ENCODE measurements at places on chromosomes 4 and X.

GRCh38 chr4:26819478-26820095 lies 41.1 kb upstream of the STIM2 start:
- DNase-seq, result no peak

DNA sequence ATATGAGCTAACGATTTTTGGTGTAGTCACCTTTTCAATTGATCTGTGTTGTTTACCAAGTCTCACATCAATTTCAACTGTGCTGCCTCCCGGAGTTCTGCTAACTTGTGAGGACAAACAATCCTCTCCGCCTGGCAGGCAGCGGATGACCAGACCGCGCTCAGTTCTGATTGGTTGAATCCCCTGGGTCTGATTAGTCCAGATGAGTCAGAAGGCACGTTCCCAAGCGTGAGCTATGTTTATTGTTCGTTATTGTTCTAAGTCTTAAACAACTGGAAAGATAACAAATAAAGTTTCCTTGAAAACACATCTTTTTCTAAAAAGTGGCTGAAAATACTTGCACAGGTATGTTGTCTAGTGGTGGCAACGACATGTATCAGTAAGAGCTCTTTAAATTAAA lies 37.9 kb upstream of the TRPC3 start:
- DNase-seq, result no peak

DNA sequence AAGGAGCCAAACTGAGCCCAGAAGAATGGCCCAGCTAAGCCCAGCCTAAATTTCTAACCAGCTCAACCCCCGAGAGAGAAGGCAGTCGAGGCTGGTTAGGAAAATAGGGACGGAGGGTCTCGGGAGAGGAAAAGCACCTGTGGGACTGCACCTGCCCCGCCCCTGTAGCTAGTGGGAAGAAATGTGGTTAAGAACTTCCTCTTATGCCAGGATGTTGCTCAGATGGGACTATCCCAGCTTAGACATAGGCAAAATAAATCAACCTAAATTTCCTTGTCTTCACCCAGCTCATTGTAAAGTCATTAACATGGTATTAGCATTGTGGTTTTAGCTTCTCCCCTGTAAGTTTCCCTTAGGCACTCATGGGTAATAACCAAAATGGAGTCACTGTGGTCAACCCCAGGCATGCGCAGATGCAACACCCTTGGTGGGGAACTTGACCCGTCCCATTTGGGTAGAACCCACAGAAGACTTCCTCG lies 86.8 kb downstream of the ZNF718 start:
- DNase-seq, result no peak

DNA sequence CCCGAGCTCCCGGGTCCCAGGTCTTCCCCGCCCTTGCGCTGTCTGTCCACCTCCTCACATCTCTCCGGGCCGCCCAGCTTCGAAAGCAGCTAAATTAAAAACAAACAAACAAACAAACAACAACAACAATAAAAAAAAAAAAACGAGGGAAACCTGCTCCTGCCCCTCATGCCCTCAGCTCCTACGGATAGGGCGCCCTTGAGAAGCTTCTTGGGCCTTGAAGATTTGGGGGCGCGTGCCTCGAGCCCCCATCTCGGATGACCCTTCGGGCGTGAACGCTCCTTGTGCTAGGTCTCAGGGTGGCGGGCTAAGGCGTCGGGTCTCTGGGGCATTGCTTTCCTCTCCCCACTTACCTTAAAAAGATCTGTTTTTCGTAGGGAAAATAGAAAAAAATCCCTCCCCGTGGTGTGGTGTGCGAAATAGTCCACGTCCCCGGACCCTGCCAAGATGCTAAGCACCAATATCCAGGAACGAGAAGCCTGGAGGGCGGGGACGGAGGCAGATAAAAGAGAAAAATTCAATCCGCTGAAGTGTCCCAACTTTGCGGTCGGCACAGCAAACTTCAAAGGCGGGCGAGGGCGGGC lies 603 bp downstream of the NDNF start:
- DNase-seq, result no peak

DNA sequence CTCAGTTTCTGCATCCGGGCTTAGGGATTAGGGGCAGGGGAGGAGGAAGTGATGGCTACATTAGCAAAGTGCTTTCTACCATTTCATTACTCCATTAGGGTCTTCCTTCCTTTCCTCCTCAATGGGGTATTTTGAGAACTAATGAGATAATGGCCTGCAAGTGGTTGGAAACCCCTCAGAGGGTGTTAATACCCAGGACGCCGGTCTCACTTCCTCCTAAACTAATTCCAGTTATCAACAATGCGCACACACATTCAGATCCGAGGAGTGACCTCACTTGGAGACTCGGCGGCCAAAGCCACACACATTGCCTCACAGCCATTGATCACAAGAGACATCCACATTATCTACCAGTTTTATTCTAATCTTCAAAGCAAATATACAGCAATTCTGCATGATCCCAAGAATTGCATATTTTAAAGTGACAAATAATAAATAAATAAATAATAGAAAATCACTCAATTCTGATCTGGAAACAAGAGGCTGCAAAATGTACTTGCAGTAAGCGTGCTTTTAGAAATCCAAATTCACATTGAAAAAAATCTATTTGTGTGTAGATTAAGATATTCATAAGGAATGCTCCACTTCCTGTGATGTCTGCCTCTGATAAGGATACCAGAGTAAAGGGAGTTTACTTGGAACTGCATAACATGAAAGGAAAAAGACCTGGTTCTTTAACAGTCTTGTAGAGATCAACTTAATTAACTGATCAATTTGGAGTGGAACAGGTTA lies 329.1 kb downstream of the FBXW7 start:
- DNase-seq, result no peak

- DNase-seq, result no peak
These were observed 105.2 kb upstream of the GATB start for GRCh38 chr4:151865744-151866591.

- no peak for DNase-seq
These were observed 22.7 kb upstream of the SRD5A3 start for GRCh38 chr4:55323375-55323774.

DNA sequence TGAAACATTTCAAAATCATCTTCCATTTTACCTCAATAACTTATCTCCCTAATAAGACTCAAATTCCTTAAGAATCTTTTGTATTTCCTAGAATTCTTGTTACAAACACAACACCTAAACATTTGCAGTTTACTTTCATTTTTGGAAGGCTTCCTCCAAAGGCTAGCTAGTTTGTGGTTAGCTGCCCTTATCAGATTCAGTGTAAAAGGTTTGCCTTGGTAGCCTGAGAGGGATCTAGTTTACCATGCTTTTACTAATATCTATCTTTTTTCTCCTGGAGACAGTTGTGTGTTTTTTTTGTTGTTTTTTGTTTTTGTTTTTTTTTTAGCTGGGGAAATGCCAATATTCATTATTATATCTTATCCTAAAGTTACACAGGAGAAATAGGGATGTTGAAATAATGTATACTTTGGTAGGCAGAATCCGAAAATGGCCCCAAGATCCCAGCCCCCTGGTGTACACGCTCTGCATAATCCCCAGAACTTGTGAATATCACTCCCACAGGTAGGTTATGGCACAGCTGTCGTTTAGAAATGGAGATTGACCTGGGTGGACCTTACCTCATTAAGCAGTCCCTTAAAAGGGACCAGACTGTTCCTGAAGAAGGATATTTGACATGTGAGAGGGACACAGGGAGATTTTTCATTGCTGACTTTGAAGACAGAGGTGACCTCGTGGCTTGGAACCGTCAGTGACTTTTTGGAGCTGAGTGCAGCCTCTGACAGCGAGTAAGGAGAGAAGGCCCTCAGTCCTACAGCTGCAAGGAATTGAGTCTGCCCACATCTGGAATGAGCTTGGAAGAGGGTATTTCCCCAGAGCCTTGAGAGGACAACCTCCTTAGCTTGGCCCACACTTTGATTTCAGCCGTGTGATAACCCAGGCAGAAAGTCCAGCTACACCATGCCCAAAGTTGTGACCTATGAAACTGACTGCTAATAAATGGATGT lies 33.4 kb downstream of the SEPTIN11 start:
- no peak for DNase-seq

- no peak for DNase-seq
These were observed 71.0 kb downstream of the MTHFD2L start for GRCh38 chr4:74228691-74229640.

DNA sequence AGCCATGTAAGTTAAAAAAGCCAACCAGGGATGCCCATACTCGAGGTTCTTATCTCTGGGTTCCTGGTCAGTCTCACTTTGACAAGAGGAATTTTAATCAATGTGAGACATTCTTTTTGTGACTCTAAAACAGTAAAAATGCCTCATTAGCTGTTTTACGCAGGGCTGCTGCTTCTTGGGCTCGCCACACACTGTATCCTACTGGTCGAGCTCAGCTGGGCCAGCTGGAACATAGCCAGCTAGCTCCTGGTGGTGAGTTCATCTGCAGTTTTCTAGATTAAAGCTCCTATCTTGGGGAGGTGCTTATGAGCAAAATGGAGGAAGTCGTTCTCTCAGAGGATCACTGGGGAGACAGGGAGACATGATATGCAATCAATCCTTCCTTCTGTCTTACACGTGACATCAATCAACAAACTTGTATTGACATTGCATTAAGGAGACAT lies 55.9 kb upstream of the LEF1 start:
- no peak for DNase-seq

DNA sequence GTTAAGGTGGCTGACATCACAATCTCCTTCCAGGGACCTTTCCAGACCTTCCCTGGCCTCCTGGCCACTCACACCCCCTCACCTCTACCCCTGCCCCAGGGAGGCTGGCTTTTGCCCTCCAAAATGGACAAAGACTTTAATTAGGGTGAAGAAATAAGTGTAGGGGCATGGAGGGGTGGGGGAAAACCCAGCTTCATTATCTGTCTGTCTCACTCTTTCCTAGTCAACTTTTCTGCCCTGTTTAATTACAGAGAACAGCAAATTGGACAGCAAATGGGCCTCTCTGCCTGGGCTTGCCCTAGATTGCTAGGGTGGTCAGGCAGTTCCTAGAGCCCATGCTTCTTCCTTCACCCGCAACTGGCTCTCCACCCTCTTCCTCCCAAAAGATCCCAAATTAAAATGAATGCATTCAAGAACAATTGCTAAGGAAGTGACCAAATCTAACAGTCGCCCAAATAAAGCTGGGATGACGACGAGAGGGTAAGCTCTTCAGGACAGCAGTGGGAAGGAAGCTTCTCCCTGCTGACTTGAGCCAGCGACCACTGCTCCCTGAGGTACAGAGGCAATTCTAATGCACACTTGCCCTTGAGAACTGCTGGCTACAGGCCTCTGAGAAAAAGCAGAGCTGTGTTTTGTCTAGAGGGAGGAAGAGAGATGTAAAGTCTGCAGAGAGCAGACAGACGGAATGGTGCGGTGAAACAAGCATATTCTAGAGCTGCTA lies 12.4 kb downstream of the RAI2 start:
- no peak for DNase-seq

DNA sequence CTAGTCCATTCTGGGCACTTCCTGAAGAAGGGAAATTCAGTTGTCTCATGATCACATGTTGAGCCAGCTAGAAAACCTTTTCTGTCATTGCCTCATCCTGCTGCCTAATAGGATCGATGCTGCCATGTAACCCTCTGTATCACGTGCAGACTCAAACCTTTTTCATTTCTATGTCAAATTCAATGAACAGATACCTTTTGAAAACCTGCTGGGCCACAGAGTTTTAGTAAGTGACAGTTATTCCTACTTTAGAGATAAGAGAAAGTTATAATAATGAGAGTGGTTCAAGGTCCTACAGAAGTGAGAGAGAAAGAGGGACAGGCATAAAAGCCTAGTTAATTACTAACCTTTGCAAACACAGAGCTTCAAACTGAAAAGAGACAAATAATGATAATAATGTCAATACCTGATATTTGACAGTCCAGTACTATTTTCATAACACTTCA lies 46.0 kb downstream of the MAOA start:
- DNase-seq, result no peak

DNA sequence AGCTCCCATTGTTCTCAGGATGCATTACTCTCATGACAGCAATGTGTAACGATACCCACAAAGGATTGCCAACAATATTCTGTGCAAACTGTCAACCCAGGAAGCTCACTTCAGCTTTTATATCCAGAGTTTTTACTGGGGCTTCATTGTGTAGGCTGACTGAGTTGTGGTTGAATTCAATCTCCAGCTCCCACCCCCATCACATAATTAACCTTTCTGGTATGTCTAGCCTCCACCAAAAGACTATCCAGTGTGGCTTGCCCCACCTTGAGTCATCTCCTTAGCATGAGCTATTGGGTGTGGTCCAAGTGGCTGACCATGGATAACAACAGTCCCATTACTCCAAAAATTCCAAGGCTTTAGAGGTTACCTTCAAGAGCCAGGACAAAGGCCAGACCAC lies 17.7 kb upstream of the TAB3 start:
- DNase-seq, result no peak

DNA sequence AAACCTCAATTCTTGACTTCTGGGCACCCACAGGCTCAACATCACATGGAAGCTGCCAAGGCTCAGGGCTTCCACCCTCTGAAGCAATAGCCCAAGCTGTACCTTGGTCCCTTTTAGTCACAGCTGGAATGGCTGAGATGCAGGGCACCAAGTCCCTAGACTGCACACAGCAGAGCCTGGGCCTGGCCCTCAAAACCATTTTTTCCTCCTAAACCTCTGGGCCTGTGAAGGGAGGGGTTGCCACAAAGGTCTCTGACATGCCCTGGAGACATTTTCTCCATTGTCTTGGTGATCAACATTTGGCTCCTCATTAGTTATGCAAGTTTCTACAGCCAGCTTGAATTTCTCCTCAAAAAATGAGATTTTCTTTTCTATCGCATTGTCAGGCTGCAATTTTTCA lies 382.7 kb upstream of the RASGEF1B start:
- DNase-seq, result no peak

DNA sequence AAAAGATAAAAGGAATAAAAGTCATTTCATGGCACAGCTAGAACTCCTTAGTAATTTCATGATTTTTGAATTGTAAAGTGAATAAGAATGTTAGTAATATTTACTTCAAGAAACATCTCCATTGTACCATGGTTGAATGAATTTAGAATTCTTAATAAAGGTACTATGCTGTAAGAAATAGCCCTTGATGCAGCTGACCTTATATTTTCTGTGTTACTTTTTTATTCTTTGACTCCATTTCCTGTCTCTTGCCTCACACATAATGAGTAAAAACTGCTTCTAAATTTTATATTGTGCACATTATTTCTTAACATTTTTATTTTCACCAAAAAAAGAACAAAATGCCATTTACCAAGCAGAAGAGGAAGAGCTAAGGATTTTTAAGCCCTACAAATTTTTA lies 81.9 kb upstream of the PDHA2 start:
- DNase-seq, result no peak

- no peak for DNase-seq
These were observed 214.1 kb downstream of the BCOR start for GRCh38 chrX:39883666-39884065.

DNA sequence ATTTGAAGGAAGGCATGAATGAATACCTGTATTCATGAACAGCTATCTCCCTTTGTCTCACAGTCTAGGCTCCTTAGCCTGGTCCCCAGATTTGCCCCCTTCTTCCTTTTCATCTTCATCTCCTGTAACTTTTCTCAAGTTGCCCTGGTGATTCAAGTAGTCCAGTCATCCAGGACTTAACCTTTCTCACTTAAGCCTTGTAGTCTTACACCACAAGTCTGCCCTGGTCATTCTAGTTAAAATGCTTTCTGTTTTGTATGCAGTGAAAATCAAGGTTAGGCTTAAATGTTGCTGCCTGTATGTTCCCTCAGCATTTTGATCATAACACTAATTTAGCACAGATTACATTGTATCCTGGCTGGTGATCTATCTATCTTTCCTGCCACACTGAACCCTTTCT lies 58.5 kb upstream of the SLC7A11 start:
- no peak for DNase-seq

GRCh38 chrX:103170216-103170615 lies 44.7 kb upstream of the BEX4 start:
- DNase-seq, result no peak

GRCh38 chrX:274904-275475 lies 6.2 kb upstream of the PLCXD1 start:
- DNase-seq, result no peak

All from suprapubic skin (tissue), 4 donors.